ENCODE measurements at places on chromosomes 13 and 19.

DNA sequence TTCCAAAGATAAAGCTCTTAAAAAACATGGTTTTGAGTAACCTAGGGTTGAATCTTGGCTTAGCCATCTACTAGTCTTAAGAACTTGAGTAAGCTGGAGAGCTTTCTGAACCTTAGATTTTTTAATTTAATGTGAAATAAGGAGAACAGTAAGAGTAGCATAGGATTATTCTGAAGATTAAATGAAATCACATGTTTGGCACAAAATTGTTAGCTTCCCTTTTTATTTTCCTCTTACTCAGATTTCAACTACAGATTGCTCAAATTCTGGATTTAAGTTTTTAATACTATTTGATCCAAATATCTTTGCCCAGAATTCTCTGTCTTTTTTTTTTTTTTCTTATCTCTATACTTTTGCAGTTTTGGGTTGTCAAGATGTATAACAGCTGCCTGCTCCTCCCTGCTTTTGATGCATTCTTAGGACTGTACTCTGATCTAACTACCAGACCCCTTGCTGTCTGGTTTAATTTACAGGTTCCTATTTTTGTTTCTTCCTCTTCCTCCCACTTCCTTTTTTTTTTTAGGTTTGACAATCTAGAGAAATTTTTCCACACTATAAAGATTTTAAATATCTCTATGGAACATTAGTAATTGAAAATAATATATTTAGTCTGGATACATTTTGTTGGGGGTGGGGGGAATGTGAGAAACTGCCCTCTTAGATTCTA lies 12.3 kb downstream of the POMP start:
- DNase-seq = no peak

DNA sequence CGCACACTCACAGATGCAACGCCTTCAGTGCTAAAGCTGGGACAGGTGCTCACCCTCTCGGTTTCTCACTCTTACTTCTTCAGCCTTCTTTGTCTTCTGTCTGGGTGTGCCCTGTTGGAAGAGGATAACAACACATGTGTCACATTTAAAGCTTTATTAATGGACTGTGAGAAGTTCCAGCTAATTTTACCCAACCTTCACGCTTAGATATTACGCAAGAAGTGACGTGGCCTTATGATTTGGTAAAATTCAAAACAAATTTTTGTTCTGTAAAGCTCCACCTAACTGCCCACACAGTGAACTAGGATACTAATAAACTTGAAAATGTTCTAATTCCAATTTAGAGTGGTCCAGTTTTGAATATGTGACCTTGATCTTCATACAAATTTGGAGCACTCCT lies 66.7 kb upstream of the LRCH1 start:
- no peak for DNase-seq

- DNase-seq = no peak
Measured at GRCh38 chr13:20840568-20840967, 62.0 kb downstream of the XPO4 start.

DNA sequence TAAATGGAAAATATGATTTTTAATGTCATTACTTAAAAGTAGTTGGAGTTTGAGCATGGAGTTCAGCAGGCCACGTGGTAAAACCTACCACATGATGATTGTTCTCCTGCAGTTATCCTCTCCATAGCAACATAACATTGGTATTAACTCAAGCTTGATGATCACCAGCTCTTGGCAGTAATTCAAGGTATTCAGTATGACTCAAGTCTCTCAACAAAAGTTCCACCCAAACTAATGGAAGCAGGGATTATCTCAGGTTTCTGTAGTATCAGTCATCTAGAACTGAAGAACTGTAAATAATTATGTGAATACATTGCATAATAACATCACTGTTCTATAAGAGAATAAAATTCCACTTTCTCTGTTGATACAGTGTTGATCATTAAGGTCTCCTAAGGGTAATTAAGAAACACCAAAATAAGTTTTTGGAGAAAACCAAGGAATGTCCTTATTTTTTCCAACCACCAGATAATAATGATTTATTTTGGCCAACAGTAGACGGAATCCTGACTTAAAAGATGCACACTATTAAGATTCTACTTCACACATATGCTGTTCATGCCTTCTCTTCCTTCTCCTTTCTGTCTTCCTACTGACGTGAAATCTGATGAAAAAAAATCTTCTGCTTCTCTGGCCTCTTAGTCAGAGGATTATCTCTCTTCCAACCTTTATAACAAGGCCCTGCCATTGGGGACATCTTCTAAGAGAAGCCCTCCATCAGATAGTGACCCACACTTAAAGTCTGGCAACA lies 1092.3 kb downstream of the EFNB2 start:
- no peak for DNase-seq

DNA sequence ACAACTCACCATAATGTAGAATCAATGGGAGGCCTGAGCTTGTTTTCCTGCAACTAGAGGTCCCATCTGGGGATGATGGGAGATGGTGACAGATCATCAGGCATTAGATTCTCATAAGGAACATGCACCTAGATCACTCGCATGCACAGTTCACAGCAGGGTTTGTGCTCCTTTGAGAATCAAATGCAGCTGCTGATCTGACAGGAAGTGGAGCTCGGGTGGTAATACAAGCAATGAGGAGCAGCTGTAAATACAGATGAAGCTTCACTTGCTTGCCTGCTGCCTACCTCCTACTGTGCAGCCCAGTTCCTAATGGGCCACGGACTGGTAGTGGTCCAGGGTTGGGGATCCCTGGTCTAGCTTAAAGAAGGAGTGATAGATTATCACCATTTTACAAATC lies 33.0 kb downstream of the KPNA3 start:
- DNase-seq = no peak

- peak; percentile 100 for DNase-seq
Measured at GRCh38 chr19:58380662-58381459, at the start of gene ZNF837. Gene ZNF837, minus strand, starts transcription at chr19:58381030. Its CDS starts 11,698 bp downstream, at chr19:58369332.

DNA sequence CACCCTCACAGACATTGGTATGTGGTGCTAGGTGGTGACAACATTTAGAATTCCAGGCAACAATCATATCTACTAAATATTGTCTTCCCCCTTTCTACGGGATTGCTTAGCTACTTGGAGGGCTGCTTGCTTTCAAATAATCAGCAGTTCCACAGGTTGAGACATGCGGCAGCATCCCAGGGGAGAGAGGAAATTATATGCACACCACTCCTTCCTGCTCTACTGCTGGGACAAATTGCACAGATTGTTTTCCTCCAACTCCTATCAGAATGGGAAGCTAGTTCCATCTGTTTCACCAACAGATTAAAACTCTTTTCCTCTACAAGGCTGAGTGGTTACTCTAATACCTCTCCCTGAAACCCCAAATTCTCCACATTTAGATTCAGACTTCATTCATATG lies 275.4 kb downstream of the DNAJC15 start:
- DNase-seq = no peak

GRCh38 chr13:57899096-57899495 lies 267.6 kb downstream of the PCDH17 start:
- DNase-seq = no peak

DNA sequence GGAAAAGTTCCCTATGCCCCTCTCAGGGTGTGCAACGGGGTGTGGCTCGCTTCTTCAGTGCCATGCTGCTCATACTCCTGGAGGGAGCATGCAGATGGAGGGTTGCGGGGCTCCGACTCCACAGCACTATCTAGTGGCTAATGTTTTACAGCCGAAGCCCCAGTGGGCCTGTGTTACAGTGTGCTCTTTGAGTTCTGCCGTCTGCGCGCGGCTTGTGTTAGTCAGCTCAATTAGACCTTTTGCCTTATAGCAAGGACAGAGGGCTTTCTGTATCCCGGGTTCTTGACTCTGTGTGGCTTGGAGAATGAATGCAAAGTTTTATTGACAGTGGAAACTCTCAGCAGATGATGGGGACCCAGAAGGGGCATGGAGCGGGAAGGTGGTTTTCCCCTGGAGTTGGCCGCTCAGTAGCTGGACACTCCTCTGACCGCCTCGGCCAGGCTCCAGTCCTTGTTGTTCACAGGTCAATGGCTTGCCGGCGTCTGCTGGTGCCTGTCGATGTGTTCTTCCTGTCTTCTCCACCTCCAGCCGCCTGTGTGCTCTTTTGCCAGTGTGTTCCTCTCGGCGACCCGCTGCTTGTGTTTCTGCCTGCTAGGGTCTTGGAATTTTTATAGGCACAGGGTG lies 383.4 kb downstream of the LMO7 start:
- no peak for DNase-seq

DNA sequence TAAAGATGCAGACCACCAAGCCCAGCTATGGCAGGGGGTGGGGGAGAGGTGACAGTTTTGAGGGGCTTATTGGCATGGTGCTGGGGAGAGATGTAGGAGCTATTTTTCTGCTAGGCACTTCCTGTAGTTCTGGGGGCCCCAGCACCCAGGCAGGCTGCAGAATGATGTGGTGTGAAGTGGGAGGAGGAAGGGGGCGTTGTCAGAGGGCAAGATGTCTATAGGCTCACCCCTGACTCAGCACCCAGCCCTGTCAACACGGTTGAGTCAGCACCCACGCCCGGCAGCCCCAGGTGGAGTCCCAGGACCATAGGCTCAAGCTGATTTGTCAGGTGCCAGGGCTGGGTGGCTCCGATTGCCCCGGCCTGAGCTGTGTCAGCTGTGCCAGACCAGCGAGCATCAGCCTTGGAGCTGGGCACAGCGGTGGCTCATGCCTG lies 5.8 kb downstream of the KLF2 start:
- peak; percentile 92 for DNase-seq

DNA sequence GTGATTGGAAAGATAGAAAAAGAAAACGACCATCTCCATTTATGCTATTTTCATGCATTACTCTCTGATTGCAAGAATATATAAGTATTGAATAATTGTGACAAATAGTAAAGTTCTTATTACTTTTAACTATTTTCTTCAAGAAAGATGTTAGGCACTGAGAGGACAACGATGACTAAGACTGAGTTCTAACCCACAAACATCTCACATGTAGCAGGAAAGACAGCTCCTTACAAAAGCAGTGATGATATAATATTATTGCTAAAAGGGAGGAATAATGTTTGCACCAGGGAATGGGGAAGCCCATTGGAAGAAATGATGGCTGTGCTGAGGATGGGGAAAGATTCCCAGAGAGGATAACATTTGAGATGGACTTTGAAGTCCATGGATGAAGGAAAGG lies 22.6 kb downstream of the RXFP2 start:
- no peak for DNase-seq

GRCh38 chr19:38587562-38587961 lies 30.2 kb downstream of the MAP4K1 start:
- DNase-seq = no peak

- peak; percentile 90 for DNase-seq
Measured at GRCh38 chr19:56567274-56568120, at the start of gene ZNF470. Gene ZNF470, plus strand, starts transcription at chr19:56567468. Its CDS starts 2,844 bp downstream, at chr19:56570312.

DNA sequence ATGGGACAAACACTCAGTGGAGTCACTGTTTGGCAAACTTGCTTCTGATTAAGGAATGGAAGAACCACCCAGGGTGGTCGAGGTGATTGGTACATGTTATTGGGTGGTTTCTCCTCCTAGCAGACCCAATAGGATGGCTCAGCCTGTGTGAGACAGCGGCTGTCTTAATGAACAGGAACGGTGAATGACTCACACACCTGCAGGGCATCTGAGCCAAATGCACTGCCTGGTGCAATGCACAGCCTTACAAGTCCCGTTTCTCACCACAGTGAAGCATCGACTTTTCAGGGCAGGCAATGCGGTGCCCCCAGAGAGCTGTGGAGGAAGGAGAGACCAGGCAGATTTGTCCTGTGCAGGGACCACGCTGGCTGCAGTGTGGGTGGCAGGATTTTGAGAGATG lies 238.5 kb downstream of the FGF9 start:
- no peak for DNase-seq

GRCh38 chr13:43153436-43154090 lies 130.2 kb downstream of the DNAJC15 start:
- DNase-seq = no peak

- DNase-seq = no peak
Measured at GRCh38 chr19:46065486-46066071, 24.8 kb upstream of the IGFL4 start.

DNA sequence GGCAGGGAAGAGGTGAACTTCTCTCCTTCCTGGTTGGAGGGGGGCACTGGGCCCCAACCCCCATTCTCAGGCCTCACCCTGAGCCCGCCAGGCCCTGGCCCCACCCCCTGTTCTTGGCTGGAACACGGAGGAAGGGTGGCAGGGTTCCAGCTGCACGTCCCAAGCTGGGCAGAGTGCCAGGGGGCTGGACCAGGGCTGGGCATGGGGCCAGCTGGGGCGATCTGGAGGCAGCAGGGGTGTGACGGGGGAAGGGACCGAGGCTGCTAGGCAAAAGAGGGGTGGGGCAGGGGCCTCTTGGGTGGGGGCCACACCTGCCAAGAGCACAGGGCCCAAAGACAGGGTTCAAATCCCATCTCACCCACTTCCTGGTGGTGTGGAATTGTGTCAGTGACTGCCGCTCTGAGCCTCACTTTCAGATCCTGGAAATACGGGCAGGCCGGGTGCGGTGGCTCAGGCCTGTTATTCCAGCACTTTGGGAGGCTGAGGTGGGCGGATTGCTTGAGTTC lies 2.2 kb downstream of the HIF3A start:
- no peak for DNase-seq

DNA sequence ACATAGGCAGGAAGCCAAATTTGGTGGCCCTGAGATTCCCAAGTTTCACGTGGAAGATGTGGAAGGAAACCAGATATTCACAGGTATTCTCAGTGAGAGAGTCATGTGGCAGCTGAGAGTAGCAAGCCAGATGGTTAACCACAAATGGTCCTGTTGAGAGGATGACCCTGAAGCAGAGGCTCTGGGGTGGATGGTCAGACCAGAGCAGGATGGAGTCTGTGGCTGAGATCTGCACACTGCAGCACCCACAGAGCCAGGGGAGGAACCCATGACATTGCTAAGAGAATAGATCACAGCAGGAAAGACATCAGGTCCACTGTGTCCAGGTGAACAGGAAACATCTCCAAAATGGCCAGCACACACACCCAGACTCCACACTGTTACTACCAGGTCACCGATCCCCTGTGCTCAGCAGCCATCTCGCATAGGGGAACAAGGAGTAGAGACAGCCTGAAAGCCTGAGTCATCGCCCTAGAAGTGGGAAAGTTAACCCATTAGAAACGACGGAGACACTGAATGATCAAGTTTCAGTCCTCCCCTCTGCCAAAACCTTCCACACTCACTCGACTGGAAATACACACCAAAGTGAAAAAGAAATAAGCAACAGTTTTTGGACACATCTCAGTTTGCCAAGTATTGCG lies 160.0 kb downstream of the RBM26 start:
- DNase-seq = no peak

DNA sequence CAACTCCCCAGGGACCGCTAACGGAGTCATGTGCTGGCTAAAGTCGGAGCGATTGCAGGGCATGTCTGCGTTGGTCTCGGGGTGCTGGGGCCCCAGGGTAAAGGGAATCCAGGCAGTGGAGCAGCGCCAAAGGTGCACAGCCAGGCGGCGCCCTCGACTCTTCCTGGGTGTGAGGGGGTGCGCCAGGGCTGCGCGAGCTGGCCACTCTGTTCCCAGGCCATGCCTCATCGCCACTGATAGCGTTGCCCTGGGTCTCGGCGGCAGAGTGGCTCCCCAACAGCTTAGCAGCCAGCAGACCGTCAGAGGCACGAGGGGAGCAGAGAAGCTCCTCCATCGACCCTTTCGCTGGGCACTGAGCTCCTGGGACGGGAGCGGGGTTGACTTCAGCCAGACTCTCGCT lies 152.7 kb downstream of the B3GLCT start:
- DNase-seq = no peak

- DNase-seq = no peak
Measured at GRCh38 chr19:4454747-4455718, 2.6 kb downstream of the UBXN6 start.

GRCh38 chr13:60590800-60591747 lies 194.1 kb downstream of the TDRD3 start:
- no peak for DNase-seq

Measured in activated CD4-positive, alpha-beta T cell treated with anti-CD3 and anti-CD28 coated beads, Interleukin-2, amount 50 U/mL, for 16 hours (primary cell).